ENCODE measurements at places on chromosomes 2 and 18.
A peak's percentile ranks its signal among the peaks of the same experiment; 100 is the strongest.

GRCh38 chr2:86025976-86026743, 79.5 kb downstream of the POLR1A start:
- no peak for DNase-seq

DNA sequence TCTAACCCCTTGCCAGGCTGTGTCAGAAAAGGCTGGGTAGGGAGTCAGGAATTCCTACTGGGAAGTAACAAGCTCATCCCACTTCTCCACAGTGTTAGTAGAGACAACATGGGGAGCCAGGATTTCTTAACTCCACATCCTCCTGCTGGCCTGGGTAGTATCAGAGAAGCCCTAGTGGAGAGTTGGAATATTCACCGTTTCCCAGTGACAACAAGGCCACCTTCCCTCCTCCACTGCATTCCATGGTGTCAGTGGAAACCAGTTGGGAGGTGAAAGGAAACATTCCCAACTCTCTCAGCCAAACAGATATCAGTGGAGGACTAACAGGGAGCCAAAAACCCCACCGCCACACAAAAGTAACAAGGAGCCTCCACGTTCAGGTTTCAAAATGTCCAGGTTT, 41.2 kb downstream of the SRD5A2 start:
- DNase-seq: no peak

DNA sequence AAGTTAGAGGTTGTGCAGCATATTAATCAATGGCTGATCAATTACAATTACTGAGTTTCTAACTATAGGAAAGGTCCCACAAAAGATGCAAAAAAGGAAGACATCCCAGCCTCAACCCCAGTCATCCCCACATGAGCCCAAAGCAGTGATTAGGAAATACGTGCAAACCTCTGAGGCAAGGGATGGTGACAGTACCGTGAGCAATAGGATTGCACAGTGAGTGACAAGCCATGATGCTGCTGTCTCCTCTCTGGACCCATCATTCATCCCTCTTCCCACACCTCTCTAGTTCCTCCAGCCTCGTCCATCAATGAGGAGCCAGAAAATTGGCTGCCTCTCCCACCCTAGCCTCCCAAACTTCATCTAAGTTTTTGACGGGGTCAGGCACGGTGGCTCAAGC, 4.0 kb upstream of the SLC11A1 start:
- DNase-seq: no peak

GRCh38 chr2:217288472-217289063, 428.7 kb upstream of the TNP1 start:
- no peak for DNase-seq

- DNase-seq: peak; percentile 52
Observed at GRCh38 chr2:128584296-128584890, 265.7 kb upstream of the HS6ST1 start.

GRCh38 chr2:2320486-2321199, 10.4 kb downstream of the MYT1L start:
- no peak for DNase-seq
